ENCODE measurements at places on chromosomes 11 and 22. TPM values are rescaled to one million over a fixed set of nuclear protein-coding genes. Genes with fewer than 3 reads are reported as not detected.

The TSPAN32 gene
- 15.2 TPM for total RNA-seq

The TSPAN18 gene
- 79.3 TPM for total RNA-seq

DNA sequence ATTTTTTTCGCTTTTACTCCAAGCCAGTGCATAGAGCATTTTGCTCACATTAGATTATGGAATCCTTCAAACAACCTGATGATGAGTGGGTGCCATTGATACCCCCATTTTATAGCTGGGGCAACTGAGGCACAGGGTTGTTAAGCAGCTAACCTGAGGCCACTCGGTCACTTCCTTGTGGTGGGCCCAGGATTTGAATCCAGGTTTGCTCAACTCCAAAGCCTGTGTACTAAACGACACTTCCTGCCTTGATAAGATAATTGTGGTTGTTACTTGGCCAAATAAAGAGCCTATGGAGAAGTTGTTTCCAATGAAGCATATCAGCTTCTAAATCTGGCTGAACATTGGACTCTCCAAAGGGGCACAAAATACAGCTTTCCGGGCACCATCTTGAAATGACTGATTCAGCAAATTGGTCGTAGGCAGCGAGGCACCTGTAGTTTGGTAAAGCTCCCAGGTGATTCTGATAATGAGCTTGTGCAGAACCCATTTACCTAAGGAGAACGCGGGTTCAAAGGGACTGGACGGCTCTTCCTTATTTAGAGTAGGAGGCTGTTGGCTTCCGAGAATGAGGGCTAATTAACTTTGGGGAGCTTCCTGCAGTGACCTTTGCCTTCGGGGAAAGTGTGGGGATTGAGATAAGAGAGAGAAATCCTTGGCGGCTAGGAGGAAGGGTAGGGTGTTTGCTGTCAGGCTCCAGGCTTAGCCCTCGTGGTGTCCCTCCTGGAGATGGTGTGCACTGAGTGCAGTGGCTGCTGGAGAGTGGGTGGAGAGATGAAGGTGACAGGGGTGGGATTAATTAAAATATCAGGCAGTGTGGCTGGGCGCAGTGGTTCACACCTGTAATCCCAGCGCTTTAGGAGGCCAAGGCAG lies 17.5 kb upstream of the EHF start:
- no peak for DNase-seq

DNA sequence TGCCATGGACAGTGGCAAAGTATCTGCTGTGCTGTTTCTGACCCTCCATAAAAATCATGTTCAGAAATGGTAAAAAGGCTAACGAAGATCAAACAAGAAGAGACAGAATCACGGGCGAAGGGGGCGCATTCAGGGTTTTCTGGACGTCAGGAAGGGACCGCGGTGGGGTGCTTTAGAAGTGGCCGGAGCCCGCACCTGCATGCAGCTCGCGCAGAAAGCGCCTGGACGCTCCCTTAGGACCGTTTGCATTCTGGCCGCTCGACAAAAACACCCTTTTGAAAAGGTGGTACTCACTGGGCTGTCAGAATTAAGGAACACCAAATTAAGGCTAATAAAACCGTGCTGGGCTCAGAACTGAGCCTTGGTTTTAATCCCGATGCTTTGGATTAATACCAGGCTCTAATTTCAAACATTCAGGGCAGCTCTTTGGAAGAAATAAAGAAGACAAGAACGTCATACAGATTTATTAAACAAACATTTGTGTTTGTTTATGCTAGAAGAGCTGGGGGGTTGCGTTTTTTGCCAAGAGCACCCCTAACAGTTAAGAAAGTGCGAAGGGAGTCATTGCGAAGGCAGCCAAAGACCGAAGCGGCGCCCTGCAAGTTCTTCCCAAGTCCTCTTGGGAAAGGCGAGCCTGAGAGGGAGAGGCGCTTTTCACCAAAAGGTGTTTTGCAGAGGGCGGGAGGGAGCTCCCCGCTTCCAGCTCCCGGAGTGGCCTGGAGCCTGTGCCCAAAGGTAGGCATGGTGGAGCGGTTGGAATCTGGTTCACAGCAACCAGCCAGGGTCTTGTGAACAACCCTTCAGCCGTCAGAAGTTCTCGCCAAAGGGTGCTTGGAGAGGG lies 47.7 kb upstream of the DBX1 start:
- DNase-seq = no peak

The CHRM4 gene
- not detected for total RNA-seq

The SYT9 gene
- 0.74 TPM for total RNA-seq

The SYTL2 gene
- total RNA-seq = 5.0 TPM

The EMID1 gene
- 0.51 TPM for total RNA-seq

The ATM gene
- total RNA-seq = 29.8 TPM

The LIF gene
- 0.79 TPM for total RNA-seq

GRCh38 chr11:76975513-76975912 lies 58.7 kb upstream of the B3GNT6 start:
- no peak for DNase-seq

DNA sequence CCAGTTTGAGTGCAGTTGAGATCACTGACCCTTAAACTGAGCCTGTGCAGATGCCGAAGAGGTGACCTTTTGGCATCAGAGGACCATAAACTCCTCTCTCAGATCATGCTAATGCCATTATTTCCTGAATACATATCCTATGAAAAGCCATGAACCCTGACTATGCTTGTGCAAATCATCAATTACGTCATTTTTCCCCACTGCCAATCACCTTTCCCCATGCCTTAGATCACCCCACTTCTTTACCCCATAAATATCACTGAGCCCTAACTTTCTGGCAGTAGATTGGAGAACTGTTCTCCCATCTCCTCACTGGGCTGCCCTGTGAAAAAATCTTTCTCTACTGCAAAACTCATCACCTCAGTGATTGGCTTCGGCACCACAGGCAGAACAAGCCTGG lies 32.9 kb downstream of the MTNR1B start:
- DNase-seq = no peak

DNA sequence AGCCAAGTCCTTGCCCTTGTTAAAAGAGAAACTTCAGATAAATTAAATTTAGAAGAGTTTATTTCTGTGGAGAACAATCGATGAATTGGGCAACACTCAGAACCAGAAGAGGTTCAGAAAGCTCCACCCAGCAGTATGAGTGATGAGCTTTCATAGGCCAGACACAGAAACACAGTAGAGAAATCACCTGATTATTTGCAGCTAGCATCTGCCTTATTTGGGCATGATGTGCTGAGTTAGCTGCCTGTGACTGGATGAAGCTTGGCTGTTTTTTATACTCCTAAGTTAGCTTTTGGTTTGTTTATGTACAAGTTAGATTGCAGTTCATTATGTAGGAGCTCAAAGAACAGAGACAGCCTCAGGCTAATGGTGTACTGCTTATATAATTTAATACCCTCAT lies 269.5 kb upstream of the SESN3 start:
- DNase-seq = no peak

The GDPD4 gene
- total RNA-seq = not detected
